ENCODE measurements at places on chromosomes 6 and 20.

DNA sequence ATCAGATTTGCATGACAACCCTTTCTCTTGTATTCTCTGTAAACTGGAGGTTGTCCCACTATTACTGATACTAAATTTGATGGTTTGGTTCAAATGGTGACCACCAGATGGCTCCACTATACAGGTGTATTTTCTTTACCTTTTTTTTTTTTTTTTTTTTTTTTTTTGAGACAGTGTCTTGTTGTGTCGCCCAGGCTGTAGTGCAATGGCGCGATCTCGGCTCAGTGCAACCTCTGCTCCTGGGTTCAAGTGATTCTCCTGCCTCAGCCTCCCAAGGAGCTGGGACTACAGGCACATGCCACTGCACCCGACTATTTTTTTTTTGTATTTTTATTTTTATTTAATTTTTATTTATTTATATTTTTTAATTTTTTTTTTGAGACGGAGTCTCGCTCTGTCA, 6.6 kb upstream of the WTAP start:
- DNase-seq = no peak

DNA sequence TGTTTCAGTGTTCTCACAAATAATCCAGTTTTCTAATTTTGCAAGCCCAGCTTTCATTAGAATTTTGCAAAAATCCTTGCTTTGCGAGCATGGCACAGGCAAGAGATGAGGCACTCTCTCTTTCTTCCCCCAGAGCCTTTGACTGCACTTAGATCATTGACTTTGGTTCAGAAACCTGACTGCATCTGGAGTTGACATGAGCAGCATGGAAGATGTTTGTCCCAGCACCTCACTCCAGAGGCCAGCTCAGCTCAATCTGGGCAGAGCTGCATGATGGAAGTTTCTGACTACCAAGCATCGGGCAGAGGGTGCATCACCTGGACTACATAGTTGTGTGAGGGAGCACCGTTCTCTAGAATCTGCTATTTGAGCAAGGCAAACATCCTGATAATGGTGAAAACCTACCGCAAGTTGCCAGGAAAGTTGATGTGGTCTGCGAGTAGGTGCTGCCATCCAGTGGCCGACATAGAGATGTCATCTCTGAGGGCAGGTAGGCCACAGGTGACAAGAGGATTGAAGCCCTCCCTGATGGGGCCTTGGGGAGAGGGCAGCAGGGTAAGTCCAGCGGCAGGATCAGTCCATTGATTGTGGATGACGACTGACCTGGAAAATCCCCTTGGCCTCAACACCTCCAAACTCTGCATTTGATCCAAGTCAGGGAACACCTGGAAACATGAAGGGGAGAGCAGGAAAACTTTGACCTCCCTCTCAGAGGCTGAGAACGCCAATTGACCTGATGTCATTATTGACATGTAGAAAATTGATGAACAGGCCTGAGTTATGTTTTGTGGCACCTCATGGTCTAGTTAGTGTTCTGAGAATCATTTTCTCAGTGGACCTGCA, 3.8 kb upstream of the LPA start:
- no peak for DNase-seq

- no peak for DNase-seq
These were observed 207.1 kb upstream of the MARCKS start for GRCh38 chr6:113649880-113650609.

GRCh38 chr6:150063640-150064039, 5.3 kb downstream of the ULBP3 start:
- no peak for DNase-seq

- no peak for DNase-seq
These were observed 232.5 kb upstream of the ASCC3 start for GRCh38 chr6:101113468-101114260.

- no peak for DNase-seq
These were observed 9.0 kb downstream of the RIN2 start for GRCh38 chr20:19767070-19767469.

GRCh38 chr6:135540207-135540840, 42.8 kb upstream of the AHI1 start:
- DNase-seq = no peak

- no peak for DNase-seq
These were observed 14.2 kb downstream of the GFRA4 start for GRCh38 chr20:3648951-3649350.

GRCh38 chr20:31698803-31699718, 23.6 kb downstream of the BCL2L1 start:
- DNase-seq = peak; percentile 63
